Activated CD4-positive, CD25-positive, alpha-beta regulatory T cell (primary cell): ENCODE measurements at places on chromosomes 5 and 9.

- peak; percentile 81 for DNase-seq
Observed at GRCh38 chr9:126704892-126705766, 91.4 kb downstream of the LMX1B start.

DNA sequence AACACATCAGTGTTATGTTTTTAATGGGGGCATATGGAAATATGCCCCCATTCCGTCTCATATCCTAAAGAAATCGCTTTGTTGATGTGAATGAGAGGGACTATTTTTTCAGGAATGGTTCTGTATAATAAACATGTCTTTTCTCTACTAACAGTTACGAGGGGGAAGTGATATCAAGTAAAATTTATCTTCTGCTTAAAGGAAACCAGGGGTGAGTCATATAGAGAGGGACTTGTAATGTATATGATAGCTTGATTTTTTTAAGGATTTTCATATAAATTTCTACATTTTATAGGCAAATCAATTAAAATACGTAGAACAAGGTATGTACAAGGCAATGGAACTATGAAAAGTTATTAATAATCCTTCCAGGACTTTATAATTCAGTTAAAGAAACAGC lies 207.1 kb downstream of the SEMA5A start:
- no peak for DNase-seq

DNA sequence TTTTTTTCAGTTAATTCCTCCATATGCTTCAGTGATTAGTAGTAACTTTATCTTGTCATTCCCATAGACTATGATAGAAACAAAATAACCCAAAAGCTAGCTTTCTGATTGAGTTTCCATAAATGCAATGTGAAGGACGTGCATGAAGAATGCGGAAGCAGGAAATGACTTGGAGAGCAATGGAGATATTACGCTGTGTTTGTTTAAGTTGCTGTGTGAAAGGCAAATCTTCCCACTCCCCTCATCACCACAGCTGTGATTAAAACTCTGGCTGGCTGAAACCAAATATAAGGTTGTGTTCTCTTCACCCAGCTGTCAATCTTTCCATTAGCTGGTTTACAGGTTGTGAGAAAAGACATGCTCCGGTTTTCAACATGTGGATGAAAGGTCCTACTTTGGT lies 83.9 kb downstream of the NR2F1-AS1 start:
- DNase-seq = no peak

- DNase-seq = no peak
Observed at GRCh38 chr5:154162539-154163151, 27.9 kb upstream of the GALNT10 start.

- DNase-seq = no peak
Observed at GRCh38 chr9:102209176-102209575, 470.7 kb upstream of the GRIN3A start.

GRCh38 chr9:125238127-125238914 lies 2.8 kb downstream of the HSPA5 start:
- no peak for DNase-seq
